Effector memory CD4-positive, alpha-beta T cell (primary cell): ENCODE measurements at places on chromosomes 2 and 18.

DNA sequence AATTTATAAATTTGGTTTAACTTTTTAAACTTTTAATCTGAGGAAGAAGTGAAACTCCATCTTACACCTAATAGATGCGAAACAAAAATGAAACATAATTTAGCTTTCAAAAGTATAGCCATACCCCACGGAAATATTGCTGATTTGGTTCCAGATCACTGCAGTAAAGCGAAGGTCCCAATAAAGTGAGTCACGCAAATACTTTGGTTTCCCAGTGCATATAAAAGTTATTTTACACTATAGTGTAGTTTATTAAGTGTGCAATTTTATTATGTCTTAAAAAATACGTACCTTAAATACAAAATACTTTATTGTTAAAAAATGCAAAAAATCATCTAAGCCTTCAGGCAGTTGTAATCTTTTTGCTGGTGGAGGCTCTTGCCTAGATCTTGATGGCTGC lies 55.1 kb downstream of the TWSG1 start:
- DNase-seq: no peak

GRCh38 chr2:6164986-6165747 lies 473.0 kb downstream of the SOX11 start:
- no peak for DNase-seq

GRCh38 chr2:180411661-180412060 lies 404.6 kb upstream of the CWC22 start:
- DNase-seq: no peak

DNA sequence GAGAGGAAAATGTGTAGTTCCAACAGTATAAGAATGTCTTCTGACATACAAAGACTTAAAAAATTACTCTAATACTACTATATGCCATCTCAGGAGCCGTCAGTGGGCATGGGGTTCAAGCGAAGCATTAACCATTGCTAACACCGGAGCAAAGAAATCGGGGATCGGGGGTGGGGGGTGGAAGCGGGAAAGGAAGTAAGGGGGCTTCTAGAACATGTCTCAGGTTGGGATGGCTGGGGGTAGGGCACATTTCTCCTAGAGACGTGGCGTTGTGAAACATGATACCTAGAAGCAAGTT lies 702 bp downstream of the LMAN1 start:
- no peak for DNase-seq

- no peak for DNase-seq
Measured at GRCh38 chr2:27130396-27130795, 4.0 kb downstream of the PREB start.

DNA sequence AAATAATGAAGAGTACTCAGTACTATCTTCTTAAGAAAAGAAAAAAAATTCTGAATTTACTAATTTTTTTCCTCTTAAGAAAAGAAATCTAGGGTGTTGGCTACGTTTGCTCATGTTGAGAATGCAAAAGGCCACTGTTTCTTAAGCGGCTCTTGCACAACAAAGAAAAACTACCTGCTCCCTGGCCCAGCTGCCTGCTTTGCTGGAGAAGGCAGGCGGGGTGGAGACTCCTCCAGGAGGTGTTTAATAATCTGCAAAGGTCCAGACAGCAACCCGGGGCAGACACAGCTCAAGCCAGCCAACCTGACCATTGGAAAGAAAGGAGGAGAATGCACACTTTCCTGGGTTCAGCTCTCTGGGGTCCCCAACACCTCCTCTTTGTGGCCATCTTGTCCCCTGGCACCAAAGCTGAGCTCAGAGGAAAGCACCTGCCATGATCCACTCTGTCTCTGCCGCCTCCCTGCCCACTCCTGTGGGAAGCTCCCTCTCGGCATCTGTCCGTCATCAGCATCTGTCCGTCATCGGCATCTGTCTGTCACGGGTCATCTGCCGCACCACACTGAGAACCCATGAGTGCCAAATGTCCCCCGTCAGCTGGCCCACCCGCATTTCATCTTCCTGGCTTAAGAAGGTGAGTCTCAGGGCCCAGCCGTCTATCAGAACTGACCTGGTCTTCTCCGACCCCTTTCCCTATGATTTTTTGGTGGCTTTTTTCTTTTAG lies 11.9 kb downstream of the ZNF516 start:
- no peak for DNase-seq

DNA sequence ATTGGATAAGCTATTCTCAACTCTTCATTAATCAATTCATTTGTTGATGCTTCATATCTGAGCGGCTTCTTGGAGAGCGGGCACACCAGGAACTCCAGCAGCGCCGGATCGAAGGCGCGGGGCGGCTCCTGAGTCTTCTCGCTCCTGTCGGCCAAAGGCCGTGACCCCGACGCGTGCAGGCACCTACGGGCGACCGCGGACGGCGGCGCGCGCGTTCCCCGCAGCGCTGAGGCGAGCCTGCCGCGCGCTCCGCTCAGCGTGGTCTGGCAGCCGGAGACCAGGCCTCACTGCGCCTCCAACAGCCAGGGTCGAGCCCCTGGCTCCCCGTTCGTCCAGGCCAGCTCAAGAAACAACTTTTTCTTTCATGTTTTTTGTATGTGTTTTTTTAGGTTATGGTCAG lies 97.5 kb downstream of the ICA1L start:
- DNase-seq: no peak

DNA sequence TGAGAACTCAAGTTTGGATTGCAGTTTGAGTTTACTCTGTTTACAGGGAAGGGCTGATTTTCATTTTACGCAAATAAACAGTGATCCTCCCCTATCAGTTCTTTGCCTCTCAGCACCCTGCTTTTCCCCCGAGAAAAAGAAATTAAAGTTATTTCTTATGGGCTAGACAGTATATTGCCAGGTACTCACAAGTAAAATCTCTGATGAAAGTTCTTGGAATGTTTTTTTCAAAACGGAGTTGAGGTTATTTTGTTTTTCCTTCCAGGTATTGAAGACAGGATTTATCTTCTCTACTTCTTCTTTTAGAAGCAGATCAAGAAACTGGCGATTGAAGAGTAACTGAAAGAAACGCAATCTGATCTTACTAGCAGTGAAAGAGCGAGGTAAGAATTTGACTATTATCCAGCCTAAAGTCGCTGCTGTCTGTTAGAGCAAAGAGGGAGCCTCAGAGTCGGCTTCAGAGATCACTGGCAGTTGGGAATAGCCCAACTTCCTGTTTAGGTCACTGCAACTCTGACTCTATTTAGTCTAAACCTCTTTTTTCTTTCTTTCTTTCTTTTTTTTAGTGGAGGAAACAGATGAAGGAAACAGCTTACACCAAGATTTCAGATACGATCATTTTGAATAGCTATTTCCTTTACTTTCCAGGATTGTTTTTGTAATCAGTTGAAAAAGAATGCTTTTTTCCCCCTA lies at the start of gene TFPI:
Gene TFPI, minus strand, starts transcription at position 425 of the 693 bp plus-strand sequence. CDS start 50,667 bp downstream, outside the sequence.
- no peak for DNase-seq

DNA sequence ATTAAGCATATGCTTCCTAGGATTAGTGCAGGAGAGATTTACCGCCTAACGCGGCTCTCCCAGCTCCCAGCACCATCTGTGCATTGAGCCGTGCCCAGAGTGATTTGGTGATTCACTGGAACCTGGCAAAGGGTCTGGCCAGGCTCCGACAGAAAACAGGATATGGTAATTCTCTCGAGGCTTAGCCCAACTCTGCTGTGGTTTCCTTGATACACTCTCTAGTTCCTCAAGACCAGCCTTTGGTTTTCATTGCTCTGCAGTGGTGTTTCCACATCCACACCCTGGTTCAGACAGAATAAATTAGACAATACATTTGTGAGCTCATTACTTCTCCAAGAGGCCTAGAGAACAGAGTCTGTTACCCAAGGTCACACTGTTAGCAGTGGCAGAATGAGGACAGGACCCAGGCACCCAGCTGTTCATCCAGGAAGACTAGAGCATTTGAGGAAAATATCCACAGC lies 23.0 kb upstream of the SMAD2 start:
- DNase-seq: no peak

DNA sequence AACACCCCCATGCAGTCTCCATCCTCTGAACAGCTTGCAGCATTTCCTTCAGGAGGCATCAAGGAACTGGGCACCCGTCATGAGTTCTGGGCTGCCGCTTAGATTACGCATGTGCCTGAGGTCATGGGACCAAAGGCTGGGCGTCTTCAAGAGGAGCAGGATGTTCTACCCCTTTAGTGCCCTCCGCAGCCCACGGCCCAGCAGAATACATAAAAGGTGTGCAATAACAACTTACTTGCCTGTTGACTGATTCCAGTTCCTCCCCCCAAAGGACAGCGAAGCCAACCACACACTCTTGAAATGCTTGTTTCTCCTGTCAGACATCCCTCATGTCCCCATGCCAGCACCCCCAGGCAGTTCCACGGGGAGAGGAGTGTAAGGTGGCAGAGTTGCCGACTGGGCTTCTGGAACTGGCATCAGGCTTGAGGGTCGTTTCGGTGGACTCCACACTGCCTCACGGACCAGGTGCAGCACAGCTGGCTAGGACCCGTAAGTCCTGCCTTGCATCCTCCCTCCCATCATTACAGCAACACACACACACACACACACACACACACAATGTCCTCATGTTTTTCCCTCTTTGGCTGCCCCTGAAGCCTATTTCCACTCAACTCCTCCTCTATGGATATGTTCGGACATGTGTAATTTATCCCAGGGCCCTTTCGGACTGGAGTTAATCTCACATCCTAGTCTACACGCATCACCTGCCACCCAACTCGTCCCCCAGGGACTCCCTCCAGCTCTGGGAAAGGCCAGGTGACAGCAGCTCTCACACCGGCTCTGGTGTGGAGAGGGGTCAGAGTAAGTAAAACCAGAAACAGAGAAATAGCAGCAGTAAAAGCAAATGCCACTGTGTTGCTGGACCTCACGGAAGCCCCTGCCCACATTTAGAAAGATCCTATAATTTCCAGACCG lies 200.7 kb downstream of the BCL11A start:
- DNase-seq: no peak

DNA sequence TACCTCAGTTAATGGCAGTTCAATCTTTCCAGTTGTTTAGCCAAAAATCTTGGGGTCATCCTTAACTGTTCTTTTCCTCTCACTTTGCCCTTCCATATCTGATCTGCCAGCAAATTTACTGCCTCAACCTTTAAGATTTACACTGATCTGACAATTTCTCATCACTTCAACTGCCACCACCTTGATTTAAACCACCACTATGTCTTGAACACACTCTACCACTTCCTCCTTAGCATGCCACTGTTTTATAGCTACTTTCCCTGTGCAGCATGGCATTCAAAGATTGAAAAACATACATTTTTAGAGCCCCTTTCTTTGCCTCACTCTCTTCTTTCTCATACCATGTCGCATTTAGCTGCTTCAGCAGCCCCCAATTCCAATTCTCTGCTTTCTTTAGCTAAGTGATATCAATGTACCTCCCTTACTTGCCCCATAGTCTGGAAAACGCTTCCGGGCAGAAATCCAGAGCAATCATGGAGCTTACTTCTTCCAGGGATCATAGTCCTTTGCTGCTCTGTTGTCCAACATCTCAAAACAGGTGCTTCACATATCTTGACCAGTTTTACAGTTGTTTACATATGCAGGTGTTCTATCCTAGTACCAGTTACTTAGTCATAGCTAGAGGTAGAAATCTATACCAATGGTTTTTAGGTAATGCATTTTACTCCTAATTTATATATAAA lies 10.9 kb downstream of the PGAP1 start:
- no peak for DNase-seq

DNA sequence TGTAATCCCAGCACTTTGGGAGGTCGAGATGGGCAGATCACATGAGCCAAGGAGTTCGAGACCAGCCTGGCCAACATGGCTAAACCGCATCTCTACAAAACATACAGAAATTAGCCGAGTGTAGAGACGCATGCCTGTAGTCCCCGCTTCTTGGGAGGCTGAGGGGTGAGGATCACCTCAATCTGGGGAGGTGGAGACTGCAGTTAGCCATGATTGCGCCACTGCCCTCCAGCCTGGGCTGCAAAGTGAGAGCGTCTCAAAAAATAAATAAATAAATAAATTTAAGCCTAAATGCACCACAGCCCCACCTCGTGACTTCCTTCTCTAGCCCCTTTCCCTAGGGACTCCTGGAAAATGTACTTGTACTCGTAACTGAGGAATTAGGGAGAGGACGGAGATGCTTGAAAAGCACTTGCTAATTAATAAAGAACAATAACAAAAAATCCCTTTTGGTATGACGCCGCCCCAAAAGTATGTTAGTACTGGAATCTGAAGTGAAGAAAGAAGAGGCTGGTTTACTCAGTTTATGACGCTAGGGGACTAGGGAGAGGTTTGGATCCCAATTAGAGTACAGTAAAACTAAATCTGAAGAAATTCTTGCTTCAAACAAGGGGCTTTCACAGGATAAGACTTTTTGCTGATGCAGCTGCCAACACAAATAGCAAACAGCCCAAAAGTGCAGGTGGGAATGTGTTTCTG lies 887 bp upstream of the ZNF396 start:
- DNase-seq: no peak

- no peak for DNase-seq
Measured at GRCh38 chr18:7102131-7102530, 15.5 kb downstream of the LAMA1 start.

- no peak for DNase-seq
Measured at GRCh38 chr2:199378948-199379650, 78.6 kb downstream of the SATB2 start.

GRCh38 chr2:112259509-112260294 lies 4.9 kb upstream of the ZC3H8 start:
- peak; percentile 62 for DNase-seq

DNA sequence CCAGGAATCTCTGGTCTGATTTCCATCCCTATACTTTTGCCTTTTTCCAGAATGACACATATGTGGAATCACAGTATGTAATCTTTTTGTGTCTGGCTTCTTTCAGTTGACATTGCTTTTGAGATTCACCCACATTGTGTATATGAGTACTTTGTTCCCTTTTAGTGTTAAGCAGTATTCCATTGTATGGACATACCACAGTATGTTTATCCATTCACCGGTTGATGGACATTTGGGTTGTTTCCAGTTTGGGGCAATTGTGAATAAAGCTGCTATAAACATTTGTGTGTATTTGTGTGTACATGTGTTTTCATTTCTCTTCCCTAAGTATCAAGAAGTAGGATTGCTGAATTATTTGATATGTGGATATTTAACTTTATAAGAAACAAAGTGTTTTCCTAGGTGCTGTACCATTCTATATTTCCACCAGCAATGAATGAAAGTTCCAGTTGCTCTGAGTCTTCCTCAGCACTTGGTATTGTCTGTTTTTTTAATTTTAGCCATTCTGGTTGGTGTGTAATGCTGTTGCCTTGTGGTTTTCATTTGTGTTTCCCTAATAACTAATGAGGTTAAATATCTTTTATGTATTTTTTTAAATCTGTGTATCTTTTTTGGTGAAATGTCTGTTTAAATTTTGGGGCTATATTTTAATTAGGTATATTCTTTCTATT lies 203.5 kb upstream of the HAAO start:
- DNase-seq: no peak

DNA sequence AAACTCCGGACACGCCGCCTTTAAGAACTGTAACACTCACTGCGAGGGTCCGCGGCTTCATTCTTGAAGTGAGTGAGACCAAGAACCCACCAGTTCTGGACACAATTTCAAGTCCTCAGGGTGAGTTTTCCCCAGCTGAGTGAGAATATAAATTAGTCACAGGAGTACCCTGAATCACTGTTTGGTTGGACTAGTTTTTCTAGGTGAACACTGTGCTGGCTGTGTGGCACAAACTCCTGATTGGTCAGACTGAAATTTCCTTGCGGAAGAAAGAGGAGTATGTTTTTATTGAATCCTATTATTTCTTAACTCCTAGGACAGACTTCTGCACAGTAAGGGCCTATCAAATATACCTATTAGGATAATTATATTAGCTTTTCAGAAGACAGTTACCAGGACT lies 288.1 kb upstream of the UBE2E3 start:
- no peak for DNase-seq

- no peak for DNase-seq
Measured at GRCh38 chr18:23929362-23929930, 85.1 kb upstream of the TTC39C start.

- DNase-seq: no peak
Measured at GRCh38 chr2:8222979-8223694, 458.7 kb upstream of the ID2 start.

- DNase-seq: no peak
Measured at GRCh38 chr2:239194731-239195317, 206.0 kb downstream of the HDAC4 start.
